ENCODE measurements at places on chromosomes 1 and 21. TPM values are rescaled to one million over a fixed set of nuclear protein-coding genes. Genes with fewer than 3 reads are reported as not detected.

CRTC2 gene
- polyA plus RNA-seq, result 16.7 TPM

LRRC71 gene
- polyA plus RNA-seq, result not detected

MAPKAPK2 gene
- 8.8 TPM for polyA plus RNA-seq

DNA sequence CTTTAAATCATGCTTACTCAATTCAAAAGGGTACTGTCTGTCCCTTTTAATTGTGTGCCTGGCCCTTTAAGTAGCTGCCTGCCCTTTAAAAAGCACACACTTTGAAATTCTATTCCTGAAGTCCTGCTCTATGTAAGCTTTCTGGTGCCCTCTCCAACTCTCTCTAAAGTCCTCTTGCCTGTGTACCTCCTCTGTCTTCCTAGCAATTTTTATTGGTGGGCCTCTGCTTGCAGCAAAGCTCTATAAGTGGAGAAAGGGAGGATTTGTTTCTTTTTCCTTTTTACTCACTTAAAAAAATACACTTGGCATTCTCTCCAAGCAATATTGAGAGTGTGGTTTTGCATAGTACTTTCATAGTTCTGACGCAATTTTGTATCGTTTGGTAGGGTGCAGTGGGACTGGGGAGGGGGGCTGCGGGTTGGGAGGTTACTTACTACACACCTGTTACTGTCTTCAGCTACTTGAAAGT, 135.4 kb downstream of the LMO4 start:
- no peaks in the 10 kb centered on the region for H3K27me3 ChIP-seq
- H3K4me1 ChIP-seq, result no peaks in the 10 kb centered on the region
- DNase-seq, result no peak
- H3K36me3 ChIP-seq, result no peaks in the 10 kb centered on the region
- no peak overlapping the region for H3K4me3 ChIP-seq
- no peak overlapping the region for H3K27ac ChIP-seq

DNA sequence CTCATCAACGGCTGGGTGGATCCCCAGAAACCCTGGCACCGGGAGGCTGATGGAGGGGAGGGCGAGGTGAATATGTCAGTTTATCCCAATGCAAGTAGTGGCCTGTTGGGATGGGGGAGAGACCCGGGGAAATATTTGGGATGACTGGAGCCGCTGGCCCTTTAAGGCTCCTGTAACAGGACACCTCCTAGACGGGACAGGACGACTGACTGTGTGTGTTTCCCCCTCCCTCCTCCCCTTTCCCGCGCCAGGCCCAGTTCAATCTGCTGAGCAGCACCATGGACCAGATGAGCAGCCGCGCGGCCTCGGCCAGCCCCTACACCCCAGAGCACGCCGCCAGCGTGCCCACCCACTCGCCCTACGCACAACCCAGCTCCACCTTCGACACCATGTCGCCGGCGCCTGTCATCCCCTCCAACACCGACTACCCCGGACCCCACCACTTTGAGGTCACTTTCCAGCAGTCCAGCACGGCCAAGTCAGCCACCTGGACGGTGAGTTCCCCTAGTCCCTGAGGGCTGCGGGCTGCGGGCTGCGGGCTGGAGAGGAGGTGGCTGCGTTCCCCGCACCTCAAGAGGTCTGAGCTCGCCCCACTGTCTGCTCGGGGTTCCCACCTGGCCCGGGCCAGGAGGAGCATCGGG, 44.8 kb upstream of the CCDC27 start:
- DNase-seq, result peak; percentile 13
- no peak overlapping the region for H3K4me3 ChIP-seq
- no peak overlapping the region for H3K27ac ChIP-seq
- H3K27me3 ChIP-seq, result peaks cover 47% of the 10 kb centered on the region
- H3K4me1 ChIP-seq, result no peaks in the 10 kb centered on the region

- DNase-seq, result no peak
- H3K36me3 ChIP-seq, result no peaks in the 10 kb centered on the region
These were observed 46.9 kb downstream of the RASSF5 start for GRCh38 chr1:206554211-206554610.

- no peak for DNase-seq
- H3K4me1 ChIP-seq, result no peaks in the 10 kb centered on the region
- H3K4me3 ChIP-seq, result no peak overlapping the region
These were observed 14.2 kb downstream of the TTC34 start for GRCh38 chr1:2787163-2787911.

OR2M3 gene
- not detected for polyA plus RNA-seq

ADAM30 gene
- not detected for polyA plus RNA-seq

DNA sequence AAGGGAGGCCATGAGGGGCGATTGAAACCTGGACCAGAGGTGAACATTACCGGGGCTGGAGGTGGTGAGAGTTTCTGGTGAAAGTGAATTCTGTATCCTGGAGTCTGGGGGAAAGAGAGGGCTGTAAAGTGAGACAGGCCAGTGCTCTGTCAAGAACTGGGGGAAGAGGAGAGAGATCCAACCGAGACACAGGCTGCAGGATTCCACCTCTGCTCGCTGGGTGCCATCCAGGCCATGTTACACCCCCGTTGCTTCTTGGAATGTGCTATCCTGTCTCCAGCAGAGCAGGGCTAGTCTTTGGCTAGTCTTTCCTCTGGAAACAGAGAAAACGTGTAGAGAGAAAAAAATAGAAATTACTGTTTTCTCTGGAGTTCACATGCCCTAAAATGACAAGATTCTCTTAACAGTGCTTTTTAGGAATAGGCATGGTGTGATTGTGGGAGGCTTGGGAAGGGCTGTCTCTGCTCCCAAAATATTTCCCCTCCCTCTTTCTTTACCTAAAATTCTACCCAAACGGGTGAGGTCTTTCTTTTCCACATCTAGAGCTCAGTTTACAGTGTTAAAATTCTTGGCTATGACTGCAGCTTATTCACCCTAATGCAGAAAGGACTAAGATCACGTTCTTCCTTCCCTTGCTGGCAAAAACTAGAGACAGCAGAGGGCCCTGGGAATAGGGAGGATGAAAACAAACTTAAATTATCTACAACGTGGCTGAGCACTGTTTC, 16.5 kb upstream of the OVAAL start:
- H3K4me3 ChIP-seq, result no peak overlapping the region
- H3K36me3 ChIP-seq, result no peaks in the 10 kb centered on the region
- H3K27ac ChIP-seq, result peak overlapping the region; percentile 59
- peak; percentile 50 for DNase-seq
- H3K27me3 ChIP-seq, result no peaks in the 10 kb centered on the region

ZFP69B gene
- 3.9 TPM for polyA plus RNA-seq

RHCE gene
- polyA plus RNA-seq, result 1.6 TPM

DNA sequence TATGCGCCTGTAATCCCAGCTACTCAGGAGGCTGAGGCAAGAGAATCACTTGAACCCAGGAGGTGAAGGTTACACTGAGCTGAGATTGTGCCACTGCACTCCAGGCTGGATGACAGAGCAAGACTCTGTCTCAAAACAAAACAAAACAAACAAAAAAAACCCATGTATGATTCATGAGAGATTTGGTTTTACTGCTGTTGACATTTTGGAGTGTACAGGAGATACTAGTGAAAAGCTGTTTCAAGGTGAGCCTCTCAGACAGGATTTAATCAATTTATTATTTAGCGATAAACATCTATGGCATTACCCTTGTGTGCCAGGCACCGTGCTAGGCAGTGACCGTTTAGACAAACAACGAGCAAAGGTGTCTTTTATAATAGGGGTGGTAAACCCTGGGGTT, 16.5 kb downstream of the LHX4 start:
- no peak overlapping the region for H3K4me3 ChIP-seq
- no peak for DNase-seq
- no peaks in the 10 kb centered on the region for H3K4me1 ChIP-seq
- H3K27me3 ChIP-seq, result peaks cover 5% of the 10 kb centered on the region

DNA sequence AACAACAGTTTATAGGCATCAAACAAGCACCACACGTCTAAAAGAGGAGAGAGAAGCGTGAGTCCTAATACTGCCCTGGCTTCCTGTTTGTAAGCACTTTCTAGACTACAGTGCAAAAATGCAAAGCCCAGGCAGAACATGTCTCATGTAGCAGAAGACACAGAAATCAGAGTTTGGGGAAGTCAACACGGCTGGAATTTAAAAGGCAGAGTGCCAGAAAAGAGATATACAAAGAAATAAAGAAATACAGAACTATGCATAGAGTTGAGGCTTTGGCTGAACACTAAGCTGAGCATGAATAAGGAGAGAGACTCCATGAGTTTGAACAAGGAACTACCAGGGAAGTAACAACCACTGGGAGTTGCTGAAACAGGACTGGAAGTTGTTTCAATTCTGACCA, 566.6 kb upstream of the NR5A2 start:
- H3K4me1 ChIP-seq, result no peaks in the 10 kb centered on the region
- H3K36me3 ChIP-seq, result no peaks in the 10 kb centered on the region
- H3K4me3 ChIP-seq, result no peak overlapping the region
- no peak overlapping the region for H3K27ac ChIP-seq
- H3K27me3 ChIP-seq, result no peaks in the 10 kb centered on the region

GRCh38 chr1:87200875-87201638, 127.6 kb upstream of the LMO4 start:
- no peaks in the 10 kb centered on the region for H3K36me3 ChIP-seq
- no peaks in the 10 kb centered on the region for H3K27me3 ChIP-seq
- H3K4me3 ChIP-seq, result no peak overlapping the region

FNDC5 gene
- polyA plus RNA-seq, result 0.33 TPM

FMN2 gene
- 72.8 TPM for polyA plus RNA-seq

SMCP gene
- polyA plus RNA-seq, result not detected

KANK4 gene
- 0.38 TPM for polyA plus RNA-seq

TIE1 gene
- polyA plus RNA-seq, result 0.10 TPM

DNA sequence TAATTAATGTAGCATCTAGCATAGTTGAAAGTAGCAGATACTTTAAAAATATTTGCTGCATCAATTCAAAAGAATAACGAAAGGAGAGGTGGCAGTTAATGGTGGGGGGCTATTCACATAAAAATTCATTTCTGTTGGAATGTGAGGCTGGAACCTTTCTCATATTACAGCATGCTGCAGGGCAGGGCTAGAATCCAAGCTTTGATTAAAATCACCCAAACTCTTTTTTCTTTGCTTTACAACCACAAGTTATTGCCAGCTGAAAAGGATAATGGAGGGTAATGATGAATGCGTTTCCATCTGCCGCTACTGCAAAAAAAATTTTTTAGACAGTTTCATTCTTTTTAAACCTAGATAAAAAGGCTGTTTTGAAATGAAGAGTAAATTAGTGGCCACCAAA, 9.8 kb downstream of the DISP1 start:
- DNase-seq, result no peak
- H3K36me3 ChIP-seq, result no peaks in the 10 kb centered on the region

SLC6A9 gene
- 34.4 TPM for polyA plus RNA-seq

- H3K27me3 ChIP-seq, result no peaks in the 10 kb centered on the region
- 0 out of 2 replicates have a peak, but pooled peaks cover 7% of the 10 kb centered on the region for H3K4me1 ChIP-seq
- no peak for DNase-seq
- no peak overlapping the region for H3K4me3 ChIP-seq
These were observed 3.5 kb downstream of the DNAJC28 start for GRCh38 chr21:33487996-33488395.

PCNX2 gene
- 5.0 TPM for polyA plus RNA-seq

GRCh38 chr1:202805886-202806844, 2.1 kb downstream of the KDM5B start:
- H3K4me1 ChIP-seq, result peaks cover 56% of the 10 kb centered on the region
- no peaks in the 10 kb centered on the region for H3K36me3 ChIP-seq
- H3K27me3 ChIP-seq, result no peaks in the 10 kb centered on the region
- peak overlapping the region; percentile 94 for H3K4me3 ChIP-seq

DNA sequence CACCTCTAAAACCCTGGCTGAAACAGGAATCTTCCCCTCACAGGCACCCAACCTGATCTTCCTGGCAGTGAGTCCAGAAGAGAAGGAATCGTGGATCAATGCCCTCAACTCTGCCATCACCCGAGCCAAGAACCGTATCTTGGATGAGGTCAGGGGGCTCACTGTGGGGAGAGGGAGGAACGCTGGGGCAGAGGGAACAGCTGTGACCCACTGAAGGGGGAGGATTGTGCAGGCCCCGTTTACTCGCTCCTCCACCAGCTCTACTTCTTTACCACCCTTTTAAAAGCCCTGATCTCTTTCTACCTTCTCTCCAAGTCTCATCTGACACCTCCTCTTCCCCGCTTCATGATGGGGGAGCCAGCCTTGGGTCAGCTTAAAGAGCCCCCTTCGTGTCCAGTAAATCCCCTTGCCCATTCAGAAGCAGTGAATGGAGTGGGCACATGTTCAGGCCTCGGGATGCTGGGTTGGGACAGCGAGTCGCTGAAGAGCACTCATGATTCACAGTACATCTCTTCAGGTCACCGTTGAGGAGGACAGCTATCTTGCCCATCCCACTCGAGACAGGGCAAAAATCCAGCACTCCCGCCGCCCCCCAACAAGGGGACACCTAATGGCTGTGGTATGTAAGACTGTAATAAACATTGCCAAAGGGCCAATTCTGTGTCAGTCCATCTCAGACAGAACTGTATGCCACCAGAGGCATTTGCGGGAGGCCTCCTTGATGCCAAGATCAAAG, 7.3 kb downstream of the PLEKHO1 start:
- peak; percentile 36 for DNase-seq
- H3K27me3 ChIP-seq, result no peaks in the 10 kb centered on the region
- no peak overlapping the region for H3K27ac ChIP-seq
- peaks cover 40% of the 10 kb centered on the region for H3K36me3 ChIP-seq

DNA sequence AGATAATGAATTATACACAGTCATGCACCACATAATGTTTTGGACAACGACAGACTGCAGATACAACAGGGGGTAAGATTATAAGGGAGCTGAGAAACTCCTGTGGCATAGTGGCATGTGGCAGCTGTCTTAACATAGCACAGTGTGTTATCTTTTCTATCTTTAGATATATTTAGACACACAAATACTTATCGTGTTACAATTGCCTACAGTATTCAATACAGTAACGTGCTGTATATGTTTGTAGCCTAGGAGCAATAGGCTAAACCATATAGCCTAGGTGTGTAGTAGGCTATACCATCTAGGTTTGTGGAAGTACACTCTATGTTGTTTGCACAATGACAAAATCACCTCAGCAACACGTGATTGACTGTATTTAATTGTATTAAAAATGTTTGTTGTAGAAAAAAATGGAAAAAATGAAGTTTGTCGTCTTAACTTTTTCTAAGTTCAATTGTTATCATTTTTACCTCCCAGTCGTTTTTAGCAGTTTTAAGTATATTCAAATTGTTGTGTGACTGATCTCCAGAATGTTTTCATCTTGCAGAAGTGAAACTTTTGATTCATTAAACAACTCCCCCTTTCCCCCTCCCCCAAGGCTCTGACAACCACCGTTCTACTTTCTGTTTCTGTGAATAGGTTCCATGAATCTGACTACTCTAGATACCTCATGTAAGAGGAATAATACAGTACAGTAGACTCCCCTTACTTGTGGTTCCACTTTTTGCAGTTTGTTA, 351.0 kb upstream of the B3GALT2 start:
- H3K27me3 ChIP-seq, result no peaks in the 10 kb centered on the region
- H3K36me3 ChIP-seq, result no peaks in the 10 kb centered on the region
- H3K4me1 ChIP-seq, result no peaks in the 10 kb centered on the region
- no peak for DNase-seq
- H3K4me3 ChIP-seq, result no peak overlapping the region
- H3K27ac ChIP-seq, result no peak overlapping the region

- no peaks in the 10 kb centered on the region for H3K4me1 ChIP-seq
- peak; percentile 26 for DNase-seq
- H3K4me3 ChIP-seq, result no peak overlapping the region
These were observed 130.6 kb downstream of the SNX7 start for GRCh38 chr1:98792123-98792522.

ADGRL4 gene
- 21.3 TPM for polyA plus RNA-seq
